PC-9 (cell line): ENCODE measurements at places on chromosomes 1 and 21. TPM values are rescaled to one million over a fixed set of nuclear protein-coding genes. Genes with fewer than 3 reads are reported as not detected.

Gene GNG12
- 69.9 and 102 TPM in 2 replicates for total RNA-seq

Gene USH2A
- not detected in 2 replicates for total RNA-seq

Gene OR2M3
- total RNA-seq: 0.20 and 0.35 TPM in 2 replicates

Gene GUCA2B
- total RNA-seq: not detected in 2 replicates

Gene FAF1
- 99.2 and 105 TPM in 2 replicates for total RNA-seq

Gene MX1
- 6.4 and 10.7 TPM in 2 replicates for total RNA-seq

Gene ANKRD65
- total RNA-seq: 14.7 and 18.9 TPM in 2 replicates

Gene HCRTR1
- not detected in 2 replicates for total RNA-seq

Gene HES5
- not detected in 2 replicates for total RNA-seq

- peaks cover 39% of the 10 kb centered on the region for H3K4me1 ChIP-seq
- no peak overlapping the region for H3K27ac ChIP-seq
- no peak overlapping the region for H3K4me3 ChIP-seq
- no peak for DNase-seq
These were observed 826 bp upstream of the CA14 start for GRCh38 chr1:150256554-150257341.

GRCh38 chr1:41167667-41168066 is 74.4 kb downstream of the SCMH1 start:
- no peaks in the 10 kb centered on the region for H3K4me1 ChIP-seq
- no peaks in the 10 kb centered on the region for H3K27me3 ChIP-seq
- H3K36me3 ChIP-seq: 0 out of 2 replicates have a peak, but pooled peaks cover 11% of the 10 kb centered on the region
- no peak overlapping the region for H3K27ac ChIP-seq
- no peak for DNase-seq

DNA sequence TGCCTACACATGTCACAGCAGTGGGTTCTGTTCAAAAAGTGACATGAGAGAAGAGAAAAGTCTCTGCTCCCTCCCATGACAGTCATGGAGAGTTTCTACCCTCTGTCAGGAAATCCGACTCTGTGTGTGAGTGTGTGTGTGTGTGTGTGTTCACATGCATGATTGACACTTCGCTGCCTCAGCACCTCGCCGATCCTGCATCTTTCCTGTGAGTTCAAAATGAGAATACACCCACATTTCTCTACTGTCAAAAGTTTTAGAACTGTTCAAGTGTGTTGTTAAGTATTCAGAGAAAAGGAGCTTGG is 46.2 kb upstream of the COX20 start:
- H3K36me3 ChIP-seq: no peaks in the 10 kb centered on the region
- no peaks in the 10 kb centered on the region for H3K4me1 ChIP-seq
- H3K27me3 ChIP-seq: 0 out of 2 replicates have a peak, but pooled peaks cover 4% of the 10 kb centered on the region
- H3K4me3 ChIP-seq: no peak overlapping the region

- H3K27ac ChIP-seq: no peak overlapping the region
- peak overlapping the region; percentile 80 for H3K4me3 ChIP-seq
- H3K27me3 ChIP-seq: no peaks in the 10 kb centered on the region
These were observed 922 bp downstream of the PEX11B start for GRCh38 chr1:145917595-145917994.

DNA sequence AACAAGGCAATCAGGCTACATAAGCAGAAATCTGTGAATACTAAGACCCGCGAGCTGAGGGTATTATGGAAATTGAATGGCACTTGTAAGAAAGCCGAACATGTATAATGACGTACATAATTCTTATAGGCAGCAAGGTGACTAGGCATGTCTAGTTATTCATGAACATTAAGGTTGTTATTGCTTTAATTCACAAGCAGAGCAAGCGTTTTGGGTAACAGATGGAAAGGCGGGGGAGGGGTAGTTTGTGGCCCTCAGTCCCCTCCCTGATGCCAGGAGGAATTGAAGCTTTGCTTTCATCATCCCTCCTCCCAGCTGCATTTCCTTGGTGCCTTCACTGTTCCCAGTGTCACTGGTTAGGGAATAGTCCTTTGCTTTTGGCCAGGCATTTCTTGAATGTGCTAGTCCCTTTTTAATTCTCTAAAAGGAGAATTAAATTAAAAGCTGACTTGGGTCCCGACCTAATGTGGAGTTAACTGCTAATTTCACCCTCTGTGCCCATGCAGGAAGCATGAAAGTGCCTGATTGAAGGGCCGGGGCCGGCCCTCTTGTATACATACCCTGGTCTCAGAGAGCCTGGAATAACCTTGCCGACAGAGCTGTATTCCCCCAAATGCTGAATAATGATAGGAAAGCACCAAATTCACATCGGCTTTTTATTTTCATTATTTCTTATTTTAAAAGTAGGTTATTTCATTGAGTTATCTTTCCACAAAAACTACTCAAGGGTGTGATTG is 42.5 kb downstream of the RYR2 start:
- no peaks in the 10 kb centered on the region for H3K4me1 ChIP-seq
- peaks cover 39% of the 10 kb centered on the region for H3K27me3 ChIP-seq
- H3K36me3 ChIP-seq: no peaks in the 10 kb centered on the region
- no peak for DNase-seq
- H3K27ac ChIP-seq: no peak overlapping the region

DNA sequence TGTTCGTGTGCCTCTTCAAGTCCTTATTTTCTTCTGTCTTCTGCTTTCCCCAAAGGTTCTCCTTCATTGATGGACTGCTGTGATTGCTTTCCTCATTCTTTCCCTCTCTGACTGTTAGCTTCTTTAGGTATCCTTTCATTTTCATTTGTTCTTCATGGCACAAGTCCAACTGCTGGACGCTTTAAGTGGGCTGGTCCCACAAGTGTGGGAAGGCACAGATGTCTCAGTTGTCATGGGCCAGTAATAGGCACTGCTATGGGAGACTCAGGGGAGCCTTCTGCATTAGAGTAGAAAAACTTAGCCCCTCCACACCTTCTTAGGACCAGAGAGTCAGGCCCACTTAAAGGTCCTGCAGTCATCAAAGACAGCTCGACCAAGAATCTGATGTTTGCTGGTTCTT is 122.3 kb upstream of the C1orf105 start:
- H3K4me3 ChIP-seq: no peak overlapping the region
- peaks cover 3% of the 10 kb centered on the region; the same call in 1 of the 2 replicates for H3K27me3 ChIP-seq

- no peaks in the 10 kb centered on the region for H3K36me3 ChIP-seq
- no peak overlapping the region for H3K4me3 ChIP-seq
- peaks cover 40% of the 10 kb centered on the region for H3K4me1 ChIP-seq
- no peak for DNase-seq
- no peaks in the 10 kb centered on the region for H3K27me3 ChIP-seq
- H3K27ac ChIP-seq: no peak overlapping the region
These were observed 5.3 kb upstream of the TXNIP start for GRCh38 chr1:146001709-146002108.

- no peaks in the 10 kb centered on the region for H3K36me3 ChIP-seq
- H3K4me1 ChIP-seq: peaks cover 16% of the 10 kb centered on the region
- H3K4me3 ChIP-seq: no peak overlapping the region
These were observed 80.0 kb downstream of the VCAM1 start for GRCh38 chr1:100799548-100799947.

DNA sequence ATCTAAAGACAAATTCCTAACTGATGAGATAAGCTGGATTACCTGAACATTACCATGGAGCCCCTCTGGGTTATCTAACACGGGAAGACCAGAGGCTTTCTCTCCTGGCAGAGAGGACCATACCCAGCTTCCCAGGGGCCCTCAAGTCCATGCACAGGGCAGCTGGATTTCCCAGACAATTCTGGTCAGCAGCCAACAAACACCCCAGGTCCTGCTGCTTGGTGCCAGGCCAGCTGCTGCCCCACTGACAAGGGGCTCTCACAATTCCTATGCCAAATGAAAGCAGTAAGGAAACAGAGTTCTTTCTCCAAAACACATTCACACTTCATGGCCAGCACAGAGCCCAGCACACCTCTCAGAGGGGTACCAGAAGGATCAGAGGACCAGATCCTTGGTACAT is 114.2 kb downstream of the HLCS start:
- no peak for DNase-seq
- no peak overlapping the region for H3K27ac ChIP-seq
- H3K4me1 ChIP-seq: peaks cover 4% of the 10 kb centered on the region
- H3K36me3 ChIP-seq: no peaks in the 10 kb centered on the region

- H3K4me3 ChIP-seq: no peak overlapping the region
- H3K27me3 ChIP-seq: no peaks in the 10 kb centered on the region
- H3K4me1 ChIP-seq: peaks cover 6% of the 10 kb centered on the region; the same call in 1 of the 2 replicates
- DNase-seq: no peak
These were observed 181.8 kb upstream of the ADGRL4 start for GRCh38 chr1:79188337-79188736.

GRCh38 chr1:198107091-198107501 is 49.7 kb upstream of the NEK7 start:
- no peak overlapping the region for H3K4me3 ChIP-seq
- peaks cover 34% of the 10 kb centered on the region for H3K4me1 ChIP-seq
- H3K27me3 ChIP-seq: no peaks in the 10 kb centered on the region
- peak overlapping the region; percentile 45 for H3K27ac ChIP-seq
- H3K36me3 ChIP-seq: no peaks in the 10 kb centered on the region

DNA sequence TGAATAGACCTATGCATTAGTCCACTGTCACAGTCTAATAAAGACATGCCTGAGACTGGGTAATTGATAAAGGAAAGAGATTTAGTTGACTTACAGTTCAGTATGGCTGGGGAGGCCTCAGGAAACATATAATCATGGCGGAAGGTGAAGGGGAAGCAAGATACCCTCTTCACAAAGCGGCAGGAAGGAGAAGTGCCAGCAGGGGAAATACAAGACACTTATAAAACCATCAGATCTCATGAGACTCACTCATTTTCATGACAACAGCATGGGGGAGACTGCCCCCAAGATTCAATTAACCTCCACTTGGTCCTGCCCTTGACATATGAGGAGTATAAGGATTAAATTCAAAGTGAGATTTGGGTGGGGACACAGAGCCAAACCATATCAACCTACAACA is 59.4 kb downstream of the CAPN9 start:
- H3K36me3 ChIP-seq: no peaks in the 10 kb centered on the region
- no peak for DNase-seq
- H3K4me1 ChIP-seq: no peaks in the 10 kb centered on the region
- H3K27me3 ChIP-seq: no peaks in the 10 kb centered on the region
- no peak overlapping the region for H3K27ac ChIP-seq

DNA sequence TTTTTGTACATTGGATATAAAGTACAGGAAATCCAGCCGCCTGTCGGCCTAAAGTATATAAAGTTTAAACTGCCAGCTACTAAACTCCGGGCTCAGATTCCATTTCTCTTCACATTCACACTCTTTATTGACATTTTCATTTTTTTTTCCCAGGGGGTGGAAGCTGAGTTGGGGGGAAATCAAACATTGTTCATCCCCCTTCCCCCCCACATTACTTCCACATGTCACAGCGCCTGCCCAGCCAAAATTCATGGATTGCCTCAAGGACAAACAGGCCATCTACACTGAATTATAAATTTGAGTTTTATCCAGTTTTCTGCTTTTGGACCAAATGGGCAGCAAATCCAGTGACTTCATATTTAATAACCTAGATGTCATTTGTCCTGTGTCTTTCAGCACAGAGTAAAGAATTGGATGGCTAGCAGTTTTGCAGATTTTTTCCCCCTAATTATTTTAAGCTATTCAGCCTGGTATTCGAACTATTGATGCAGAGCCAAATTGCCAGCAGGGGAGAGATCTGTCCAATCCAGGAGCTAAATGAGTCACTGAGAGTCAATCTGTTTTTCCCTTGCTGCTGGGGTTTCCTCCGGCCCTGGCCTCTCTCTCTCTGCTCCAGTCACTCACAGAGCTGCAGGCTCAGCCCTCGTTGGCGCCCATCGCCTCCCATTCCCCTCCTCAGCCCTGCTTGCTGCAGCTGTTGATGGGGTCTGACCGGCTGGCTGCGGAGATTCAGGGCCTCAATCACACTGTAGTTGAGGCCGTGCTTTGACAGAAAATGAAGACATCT is 98.0 kb downstream of the LMO4 start:
- no peak overlapping the region for H3K27ac ChIP-seq
- no peak for DNase-seq
- H3K36me3 ChIP-seq: no peaks in the 10 kb centered on the region
- H3K4me3 ChIP-seq: no peak overlapping the region

- no peak for DNase-seq
- H3K27me3 ChIP-seq: peaks cover 43% of the 10 kb centered on the region
- no peaks in the 10 kb centered on the region for H3K36me3 ChIP-seq
- H3K4me3 ChIP-seq: no peak overlapping the region
These were observed 33.5 kb downstream of the RXRG start for GRCh38 chr1:165411396-165411795.

GRCh38 chr1:1211541-1212441 is 2.2 kb downstream of the TNFRSF4 start:
- H3K27me3 ChIP-seq: no peaks in the 10 kb centered on the region
- peaks cover 11% of the 10 kb centered on the region for H3K4me1 ChIP-seq
- no peak overlapping the region for H3K4me3 ChIP-seq
- DNase-seq: no peak
- H3K27ac ChIP-seq: no peak overlapping the region

DNA sequence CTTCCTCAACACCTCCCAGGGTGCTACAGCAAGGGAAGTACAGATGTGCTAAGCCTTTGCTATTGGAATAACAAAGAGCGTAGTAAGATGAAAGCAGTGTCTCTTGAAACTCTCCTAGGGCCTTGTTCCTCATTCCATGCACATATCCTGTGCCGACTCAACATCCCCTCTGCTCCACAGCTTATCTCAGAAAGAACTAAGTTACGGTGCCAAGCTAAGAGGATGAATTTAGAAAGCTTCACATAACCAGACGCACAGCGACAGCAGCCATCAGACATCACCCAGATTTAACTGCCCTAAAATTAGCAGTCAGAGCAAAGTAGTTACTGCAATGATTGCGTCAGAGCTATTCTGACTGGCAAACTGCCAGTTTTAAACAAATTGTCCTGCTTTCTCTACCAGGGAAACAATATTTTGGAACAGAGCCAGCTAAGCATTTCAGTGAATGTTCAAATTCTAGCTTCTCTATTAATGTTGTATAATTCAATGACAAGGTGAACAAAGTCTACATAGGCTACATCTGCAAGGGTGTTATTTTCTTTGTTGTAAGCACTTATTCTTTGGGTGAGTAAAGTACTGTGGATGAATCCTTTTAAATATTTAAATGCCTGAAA is 9.5 kb downstream of the SIPA1L2 start:
- H3K4me3 ChIP-seq: no peak overlapping the region
- DNase-seq: no peak
- no peak overlapping the region for H3K27ac ChIP-seq
- no peaks in the 10 kb centered on the region for H3K36me3 ChIP-seq
- no peaks in the 10 kb centered on the region for H3K27me3 ChIP-seq
- H3K4me1 ChIP-seq: peaks cover 7% of the 10 kb centered on the region

- no peak overlapping the region for H3K4me3 ChIP-seq
- no peaks in the 10 kb centered on the region for H3K36me3 ChIP-seq
- H3K27ac ChIP-seq: no peak overlapping the region
- H3K27me3 ChIP-seq: peaks cover 46% of the 10 kb centered on the region
These were observed 153.8 kb upstream of the HMGB4 start for GRCh38 chr1:33709783-33710718.
